ENCODE measurements at places on chromosomes 3 and 15.

- no peak for DNase-seq
These were observed 52.1 kb downstream of the BDH1 start for GRCh38 chr3:197503652-197504051.

DNA sequence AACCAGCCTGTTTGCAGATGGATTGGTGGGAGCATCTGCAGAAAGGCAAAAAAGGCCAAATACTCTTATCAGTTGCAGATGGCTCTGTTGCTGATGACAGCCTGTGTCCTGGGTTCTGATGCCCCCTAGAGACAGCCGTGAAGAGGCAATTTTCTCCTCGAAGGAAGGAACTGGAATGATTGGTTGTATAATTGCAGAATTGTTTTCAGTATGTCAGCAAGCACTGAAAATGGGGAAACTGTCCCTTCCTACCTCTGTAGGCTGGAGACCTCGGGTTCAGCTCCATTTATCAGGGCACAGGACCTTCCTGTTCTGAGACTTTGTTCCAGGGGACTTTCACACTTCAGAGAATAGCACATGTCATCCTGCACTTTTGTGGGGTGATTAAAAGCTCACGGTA is 103.0 kb downstream of the PGPEP1L start:
- no peak for DNase-seq

DNA sequence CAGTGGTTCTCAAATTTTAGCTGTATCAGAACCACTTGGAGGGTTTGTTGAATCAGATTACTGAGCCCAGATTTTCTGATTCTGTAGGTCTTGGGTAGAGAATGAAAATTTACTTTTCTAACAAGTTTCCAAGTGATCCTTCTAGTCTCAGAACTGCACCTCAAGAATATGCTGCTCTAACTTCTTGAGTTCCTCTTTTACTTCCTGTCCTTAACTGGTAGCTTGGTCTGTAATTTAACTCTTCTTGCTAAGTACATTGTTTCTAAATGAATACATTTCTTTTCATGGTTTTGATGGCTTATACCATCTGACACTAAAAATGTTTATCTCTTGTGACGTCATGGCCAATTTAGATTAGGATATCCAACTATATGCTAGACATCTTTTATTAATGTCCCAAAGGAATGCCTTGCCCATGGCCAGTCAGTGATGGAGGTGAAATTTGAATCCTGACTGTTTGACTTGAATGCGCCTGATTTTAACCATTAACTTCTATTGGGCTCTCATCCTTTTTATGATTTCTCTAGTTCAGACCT is 262.6 kb upstream of the NAALADL2 start:
- no peak for DNase-seq

DNA sequence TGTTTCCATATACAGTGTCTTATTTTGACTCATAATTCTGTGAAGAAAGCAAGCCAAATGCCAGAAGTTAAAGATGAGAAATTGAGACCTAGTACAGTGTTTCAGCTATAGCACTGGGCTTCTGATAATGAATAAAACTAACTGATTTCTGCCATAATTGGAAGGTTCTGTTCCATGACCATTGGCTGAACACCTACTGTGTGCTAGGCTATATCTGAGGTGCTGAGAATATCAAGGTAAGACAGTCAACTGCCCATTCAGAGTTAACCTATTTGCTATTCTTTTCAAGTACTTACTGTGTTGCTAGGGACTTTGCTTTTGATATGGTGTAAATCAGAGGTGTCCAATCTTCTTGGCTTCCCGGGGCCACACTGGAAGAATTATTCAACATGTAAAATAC is 73.4 kb downstream of the LHFPL4 start:
- DNase-seq: no peak

DNA sequence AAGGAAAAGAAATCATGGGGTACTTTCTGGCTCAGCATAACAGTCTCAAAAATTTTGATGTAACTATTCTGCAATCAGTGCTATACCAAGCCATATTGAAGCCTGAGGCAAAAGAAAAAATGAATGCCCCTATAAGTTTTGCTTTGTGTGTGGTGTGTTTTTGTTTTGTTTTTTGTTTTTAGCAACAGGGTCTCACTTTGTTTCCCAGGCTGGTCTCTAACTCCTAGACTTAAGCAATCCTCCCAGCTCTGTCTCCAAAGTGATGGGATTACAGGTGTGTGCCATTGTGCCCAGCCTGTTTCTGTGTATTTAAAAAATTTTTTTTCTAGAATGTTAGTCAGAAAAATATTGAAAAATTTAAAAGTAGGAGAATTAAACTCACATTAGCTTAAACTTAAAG is 93.2 kb downstream of the ZNF280D start:
- DNase-seq: no peak

DNA sequence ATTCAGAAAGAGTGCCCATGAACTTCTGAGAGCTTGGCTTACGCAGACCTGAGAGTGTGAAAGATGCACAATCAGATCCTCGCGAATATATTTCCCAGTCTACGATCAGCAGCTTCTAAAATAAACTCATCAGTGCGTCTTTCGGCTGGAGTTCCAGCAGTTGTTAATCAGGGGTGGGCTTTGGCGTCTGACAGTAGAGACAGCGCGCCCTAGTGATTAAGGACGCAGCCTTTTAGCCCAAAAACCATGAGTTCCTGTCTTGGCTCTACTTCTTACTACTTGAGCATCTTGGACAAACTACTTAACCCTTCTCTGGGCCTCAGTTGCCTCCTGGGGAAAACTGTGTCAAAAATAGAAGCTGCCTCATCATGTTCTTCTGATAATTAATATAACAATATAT is 15.8 kb upstream of the ARRDC4 start:
- DNase-seq: no peak

DNA sequence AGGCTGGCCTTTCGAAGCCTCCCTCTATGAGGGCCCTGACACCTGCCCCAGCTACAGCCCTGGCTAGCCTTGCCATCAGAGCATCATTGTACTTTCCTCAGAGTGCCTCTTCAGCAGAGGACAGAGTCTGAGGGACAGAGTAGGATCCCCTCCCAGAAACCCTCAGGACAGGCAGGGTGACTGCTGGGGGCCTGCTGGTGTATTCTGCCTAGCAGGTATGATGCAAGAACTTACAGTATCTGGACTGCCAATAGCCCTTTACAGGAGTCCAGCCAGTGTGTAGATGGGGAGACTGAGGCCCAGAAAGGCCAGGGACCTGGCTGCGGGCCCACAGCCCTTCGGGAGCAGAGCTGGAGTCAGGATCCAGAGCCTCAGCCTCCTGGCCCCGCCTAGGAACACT is 19.1 kb downstream of the DUSP7 start:
- DNase-seq: no peak

DNA sequence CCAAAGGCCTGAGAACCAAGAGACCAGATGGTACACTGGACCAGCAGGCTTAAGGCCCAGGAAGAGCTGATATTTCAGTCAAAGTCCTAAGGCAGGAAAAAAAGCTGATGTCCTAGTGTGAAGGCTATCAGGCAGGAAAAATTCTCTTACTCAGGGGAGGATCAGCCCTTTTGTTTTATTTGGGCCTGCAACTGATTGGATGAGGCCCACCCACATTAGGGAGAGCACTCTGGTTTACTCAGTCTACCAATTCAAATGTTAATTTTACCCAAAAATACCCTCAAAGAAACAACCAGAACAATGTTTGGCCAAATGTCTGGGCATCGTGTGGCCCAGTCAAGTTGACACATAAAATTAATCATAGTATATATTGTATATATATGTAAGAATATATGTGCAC is 24.5 kb upstream of the MYRIP start:
- no peak for DNase-seq

DNA sequence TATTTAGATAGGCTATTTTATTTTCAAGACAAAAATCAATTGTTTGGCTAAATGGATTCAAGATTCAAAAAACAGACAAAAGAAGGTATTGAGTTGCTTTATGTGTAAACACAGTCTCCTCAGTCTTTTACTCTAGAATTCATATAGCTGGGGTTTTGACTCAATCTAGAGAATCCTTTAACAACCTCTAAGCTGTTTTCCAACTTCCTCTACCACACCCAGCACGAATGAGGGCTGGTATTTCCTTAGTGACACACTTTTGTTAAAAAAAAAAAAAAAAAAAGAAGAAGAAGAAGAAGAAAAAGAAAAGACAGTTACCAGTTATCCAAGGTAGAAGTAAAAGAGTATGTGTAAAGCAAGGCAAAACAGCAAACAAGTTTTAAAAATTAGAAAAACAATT is 732.8 kb upstream of the GOLIM4 start:
- DNase-seq: no peak

DNA sequence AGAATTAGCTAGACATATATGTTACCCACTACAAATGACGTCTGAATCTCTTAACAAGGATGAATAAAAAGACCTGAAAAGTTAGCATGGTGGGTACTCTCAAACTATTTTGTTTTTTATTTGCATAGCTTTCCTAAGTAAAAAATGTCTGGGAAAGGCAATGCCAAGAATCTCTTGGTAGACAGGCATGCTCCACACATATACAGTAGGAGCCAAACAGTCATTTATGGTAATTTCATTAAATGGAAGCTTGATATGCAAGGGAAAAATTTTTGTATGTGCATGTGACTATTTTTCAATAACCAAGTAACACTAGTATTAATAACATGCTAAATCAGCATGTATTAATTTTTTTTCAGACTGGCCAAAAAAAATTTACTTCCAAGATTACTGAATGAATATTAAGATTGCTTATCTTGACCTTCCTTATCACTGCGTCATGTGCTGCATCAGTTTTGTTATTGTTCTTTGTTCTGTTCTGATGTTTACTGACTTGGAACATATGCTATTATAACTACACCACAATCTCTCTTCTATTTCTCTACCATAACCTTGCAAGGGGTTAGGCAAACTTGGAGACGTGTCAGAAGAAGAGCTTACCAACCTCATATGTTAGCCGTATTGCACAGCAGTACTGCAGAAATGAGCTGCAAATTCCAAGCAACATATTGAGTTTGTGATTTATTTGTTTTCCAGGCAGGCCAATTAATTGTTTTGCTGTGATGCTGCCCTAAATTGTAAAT is 255.3 kb downstream of the RBMS3 start:
- DNase-seq: no peak

- no peak for DNase-seq
These were observed 55.2 kb downstream of the PCSK6 start for GRCh38 chr15:101434032-101434920.

DNA sequence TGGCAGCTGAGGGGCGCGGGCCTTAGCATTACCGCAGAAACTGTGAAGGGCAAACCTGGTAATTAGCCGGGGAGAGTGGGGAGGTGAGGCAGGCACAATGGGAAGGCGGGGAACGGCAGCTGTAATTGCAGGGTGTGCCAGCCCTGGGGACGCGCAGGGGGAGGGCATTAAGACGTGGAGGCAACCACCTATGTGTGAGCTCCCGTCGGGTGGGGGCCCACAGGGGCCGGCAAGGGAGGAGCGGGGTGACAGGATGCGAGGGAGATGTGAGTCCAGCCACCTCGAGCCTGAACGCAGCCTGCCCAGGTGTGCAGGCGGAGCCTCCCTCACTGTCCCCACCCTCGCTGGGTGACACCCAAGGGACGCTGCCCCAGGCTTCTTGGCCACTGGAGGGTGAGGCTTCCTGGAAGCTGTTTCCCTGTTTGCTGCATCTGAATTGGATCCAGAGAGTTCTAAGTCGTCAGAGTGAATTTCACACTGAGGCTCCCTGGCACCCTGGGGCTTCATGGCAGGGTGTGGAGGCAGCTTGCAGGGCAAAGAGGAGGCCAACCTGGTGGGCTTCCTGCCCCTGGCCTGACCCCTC is 130.6 kb upstream of the MEF2A start:
- no peak for DNase-seq
